ENCODE measurements at places on chromosomes 2 and 18.

DNA sequence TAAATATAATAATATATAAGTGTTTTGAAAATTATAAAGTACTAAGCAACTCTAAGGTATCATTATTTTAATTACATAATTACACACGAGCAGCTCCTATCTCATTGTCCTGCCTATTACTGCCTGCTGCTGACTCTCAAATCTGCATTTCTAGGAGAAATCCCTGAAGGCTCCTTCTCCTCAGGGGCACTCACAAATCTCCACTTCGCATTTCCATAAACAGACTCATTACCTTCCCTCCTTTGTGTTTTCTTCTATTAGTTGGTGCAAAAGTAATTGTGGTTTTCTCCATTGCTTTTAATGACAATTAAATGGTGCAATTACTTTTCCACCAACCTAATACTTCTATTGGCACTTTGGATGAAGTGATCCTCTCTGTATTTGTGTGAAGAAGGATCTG is 135.0 kb upstream of the HNMT start:
- no peak for DNase-seq
- no peak overlapping the region for H3K27ac ChIP-seq
- H3K36me3 ChIP-seq, result no peaks in the 10 kb centered on the region
- no peaks in the 10 kb centered on the region for H3K4me1 ChIP-seq

- H3K4me1 ChIP-seq, result no peaks in the 10 kb centered on the region
- no peak for DNase-seq
- no peak overlapping the region for H3K27ac ChIP-seq
- H3K27me3 ChIP-seq, result no peaks in the 10 kb centered on the region
- no peak overlapping the region for H3K4me3 ChIP-seq
These were observed 287.6 kb downstream of the MYCN start for GRCh38 chr2:16227811-16228462.

GRCh38 chr2:145155196-145155595 is 635.3 kb upstream of the ZEB2 start:
- no peak for DNase-seq
- H3K36me3 ChIP-seq, result no peaks in the 10 kb centered on the region
- H3K27ac ChIP-seq, result no peak overlapping the region
- H3K4me1 ChIP-seq, result no peaks in the 10 kb centered on the region
- no peaks in the 10 kb centered on the region for H3K27me3 ChIP-seq

DNA sequence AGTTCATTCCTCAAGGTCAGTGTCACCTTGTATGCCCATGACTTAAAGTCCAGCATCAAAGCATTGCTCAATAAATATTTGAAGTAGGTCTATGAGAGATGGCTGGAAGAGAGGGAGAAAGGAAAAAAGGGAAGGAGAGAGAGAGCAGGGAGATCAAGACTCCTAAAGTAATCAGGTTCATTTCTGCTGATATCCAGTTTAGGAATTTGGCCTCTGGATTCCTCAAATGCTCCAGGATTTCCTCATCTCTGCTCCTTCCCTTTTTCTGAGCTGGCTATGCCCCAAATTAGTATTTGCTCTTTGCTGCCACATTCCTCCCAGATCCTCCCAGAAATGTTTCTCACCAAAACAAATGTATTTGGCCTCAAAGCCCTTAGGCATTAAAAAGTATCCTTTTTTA is 739.4 kb upstream of the CHAC2 start:
- no peak overlapping the region for H3K27ac ChIP-seq
- no peaks in the 10 kb centered on the region for H3K4me1 ChIP-seq
- H3K27me3 ChIP-seq, result no peaks in the 10 kb centered on the region
- DNase-seq, result no peak
- H3K4me3 ChIP-seq, result no peak overlapping the region

DNA sequence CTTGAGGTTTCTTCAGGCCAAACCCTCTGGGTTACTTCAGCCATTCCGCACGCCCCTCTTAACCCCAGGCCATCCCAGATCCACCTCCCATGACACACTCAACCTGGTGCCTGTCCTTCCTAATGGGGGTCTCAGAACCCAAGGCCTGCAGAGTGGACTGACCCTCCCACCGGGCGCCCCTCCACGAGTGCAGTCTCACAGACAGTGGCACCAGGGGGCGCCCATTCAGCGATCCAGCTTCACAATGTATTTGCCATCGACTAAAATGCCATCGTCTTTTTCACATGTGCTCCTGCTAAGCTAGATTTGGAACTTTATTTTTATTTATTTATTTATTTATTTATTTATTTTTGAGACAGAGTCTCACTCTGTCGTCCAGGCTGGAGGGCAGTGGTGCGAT is 38.5 kb downstream of the INPP5D start:
- H3K4me3 ChIP-seq, result no peak overlapping the region
- H3K27me3 ChIP-seq, result no peaks in the 10 kb centered on the region
- no peaks in the 10 kb centered on the region for H3K4me1 ChIP-seq
- no peaks in the 10 kb centered on the region for H3K36me3 ChIP-seq
- H3K27ac ChIP-seq, result no peak overlapping the region
